Fibroblast of villous mesenchyme (primary cell): ENCODE measurements at places on chromosomes 2 and 18.

GRCh38 chr18:13579874-13580273, 146.5 kb downstream of the FAM210A start:
- DNase-seq = no peak

- peak; percentile 3 for DNase-seq
Measured at GRCh38 chr2:191086706-191087105, 64.1 kb downstream of the STAT4 start.

GRCh38 chr18:77547757-77548156, 298.1 kb downstream of the GALR1 start:
- DNase-seq = no peak

DNA sequence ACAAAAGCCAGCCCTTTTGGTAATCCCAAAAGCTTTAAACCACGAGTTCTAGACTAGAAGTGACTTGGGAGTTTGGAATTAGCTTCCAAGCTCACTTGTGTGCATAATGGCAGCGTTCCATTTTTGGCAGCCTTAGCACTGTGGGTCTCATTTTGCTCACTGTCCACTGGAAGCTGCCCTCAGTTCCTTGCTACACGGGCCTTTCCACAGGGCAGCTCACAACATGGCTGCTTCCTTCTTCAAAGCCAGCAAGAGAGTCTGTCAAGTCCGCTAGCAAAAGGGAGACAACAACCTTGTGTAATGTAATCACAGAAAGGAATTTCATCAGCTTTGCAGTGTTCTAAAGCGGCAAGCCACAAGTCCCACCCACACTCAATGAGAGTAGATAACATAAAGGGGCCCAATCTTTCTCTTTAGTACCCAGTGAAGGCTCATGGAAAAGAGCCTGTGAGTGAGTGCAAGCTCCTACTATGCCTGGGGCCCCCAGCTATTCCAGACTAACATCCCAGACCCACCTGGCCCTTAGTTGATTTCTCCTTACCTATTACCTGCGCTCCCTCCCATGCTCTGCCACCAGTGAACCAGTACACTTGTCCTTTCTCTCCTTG, 239.7 kb upstream of the FBXO11 start:
- DNase-seq = peak; percentile 80

GRCh38 chr18:22296304-22296703, 121.4 kb downstream of the CTAGE1 start:
- DNase-seq = no peak

GRCh38 chr2:144605231-144605840, 85.4 kb upstream of the ZEB2 start:
- DNase-seq = no peak

DNA sequence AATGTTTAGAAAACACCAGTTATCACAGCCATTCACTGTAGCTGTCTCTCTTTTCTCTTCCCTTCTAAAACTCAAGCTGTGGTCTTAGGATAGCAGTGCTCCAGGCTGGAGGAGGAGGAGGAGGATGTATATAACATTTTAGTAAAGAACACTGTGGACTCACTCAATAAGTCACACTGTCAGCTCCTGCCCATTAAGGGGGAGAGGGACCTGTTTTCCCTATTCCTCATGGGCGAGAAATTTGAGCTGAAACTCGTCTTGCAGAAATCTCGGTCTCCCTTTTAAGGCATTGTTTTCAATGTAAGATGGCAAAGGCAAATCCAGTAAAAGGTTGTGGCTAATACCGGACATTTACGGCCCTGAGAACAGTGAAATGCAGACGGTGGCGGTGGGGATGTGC, 114.8 kb upstream of the ZNF236 start:
- DNase-seq = peak; percentile 33

DNA sequence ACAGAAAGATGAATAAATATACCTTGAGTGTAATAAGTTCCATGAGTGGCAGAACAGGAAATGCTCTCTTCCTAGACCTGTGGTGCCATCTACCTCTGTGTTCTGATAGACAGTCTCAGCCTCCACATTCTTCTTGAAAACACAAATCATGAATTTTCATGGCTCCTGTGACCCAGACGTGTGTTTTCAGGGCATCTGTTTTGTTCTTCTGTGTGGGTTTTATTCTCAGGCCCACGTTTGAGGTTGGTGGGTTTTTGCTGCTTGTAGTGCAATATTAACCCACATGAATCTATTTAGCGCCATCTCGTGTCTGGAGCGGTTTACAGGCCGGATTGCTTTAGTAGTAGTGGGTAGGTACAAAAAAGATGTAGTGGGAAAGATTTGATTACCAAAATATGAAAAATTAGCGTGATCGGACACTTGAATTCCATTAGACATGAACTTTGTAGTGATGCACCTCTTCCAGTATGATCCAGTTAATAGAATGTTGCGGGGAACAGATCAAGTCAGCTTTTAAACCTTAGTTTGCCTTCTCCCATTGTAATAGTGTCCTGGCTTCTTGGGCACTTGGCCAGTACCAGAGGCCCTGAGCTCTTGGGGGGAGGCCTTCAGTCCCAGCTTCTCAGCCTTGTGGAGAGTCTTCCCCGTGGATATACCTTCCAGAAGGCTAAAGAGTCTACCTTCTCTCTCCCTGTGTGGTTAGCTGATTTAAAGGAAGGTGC, 256.5 kb downstream of the TPGS2 start:
- DNase-seq = peak; percentile 45

GRCh38 chr2:173667014-173667413, 298.2 kb downstream of the SP3 start:
- no peak for DNase-seq

GRCh38 chr2:69644506-69644979, 1.0 kb upstream of the AAK1 start:
- no peak for DNase-seq

- DNase-seq = no peak
Measured at GRCh38 chr18:51316677-51317076, 119.2 kb upstream of the MEX3C start.

GRCh38 chr2:232882505-232883115, 12.5 kb downstream of the SNORC start:
- DNase-seq = no peak

GRCh38 chr18:46053368-46054095, 18.5 kb downstream of the PSTPIP2 start:
- peak; percentile 32 for DNase-seq
